Activated naive CD8-positive, alpha-beta T cell treated with anti-CD3 and anti-CD28 coated beads, Interleukin-2, amount 10 ng/mL, durations not matched to agents 7 days and 5 days (primary cell): ENCODE measurements at places on chromosomes 5 and 9. TPM values are rescaled to one million over a fixed set of nuclear protein-coding genes. Genes with fewer than 3 reads are reported as not detected.

GRCh38 chr5:19987612-19988361 lies at the start of gene CDH18:
TSS of gene CDH18 (minus strand) at chr5:19988200. CDS start at chr5:19838986, 149,214 bp downstream.
- no peaks in the 10 kb centered on the region for H3K4me1 ChIP-seq
- H3K27ac ChIP-seq = no peak within 1 kb of the TSS
- no peaks in the 10 kb centered on the region for H3K27me3 ChIP-seq
- no peak within 1 kb of the TSS for H3K4me3 ChIP-seq
- no peak for DNase-seq
- H3K36me3 ChIP-seq = no peaks in the 10 kb centered on the region

DNA sequence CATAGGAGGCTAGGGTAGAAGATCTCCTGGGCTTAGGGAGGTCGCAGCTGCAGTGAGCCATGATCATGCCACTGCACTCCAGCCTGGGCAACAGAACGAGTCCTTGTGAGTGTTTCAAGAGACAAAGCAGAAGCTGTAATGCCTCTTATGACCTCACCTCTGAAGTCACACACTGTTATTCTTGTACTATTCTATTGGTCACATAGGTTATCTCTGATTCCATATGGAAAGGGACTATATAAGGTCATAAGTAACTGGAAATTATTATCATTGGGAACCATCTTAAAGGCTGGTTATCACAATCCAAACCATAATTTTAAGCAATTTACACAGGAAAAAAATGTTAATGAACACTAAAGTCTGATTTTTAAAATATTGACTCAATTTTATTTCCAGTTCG lies 17.9 kb upstream of the AFF4 start:
- H3K4me1 ChIP-seq = no peaks in the 10 kb centered on the region
- no peak for DNase-seq
- H3K27ac ChIP-seq = no peak overlapping the region
- H3K36me3 ChIP-seq = peaks cover 1% of the 10 kb centered on the region
- peaks cover 3% of the 10 kb centered on the region for H3K27me3 ChIP-seq

The IL3 gene
- total RNA-seq = not detected

- no peak for DNase-seq
- peaks cover 8% of the 10 kb centered on the region for H3K4me1 ChIP-seq
- no peak overlapping the region for H3K4me3 ChIP-seq
- peaks cover 18% of the 10 kb centered on the region for H3K27me3 ChIP-seq
Observed at GRCh38 chr5:97127727-97128126, 14.7 kb downstream of the LIX1 start.

GRCh38 chr5:147822686-147823491 lies 8.6 kb downstream of the SPINK1 start:
- no peaks in the 10 kb centered on the region for H3K36me3 ChIP-seq
- peaks cover 11% of the 10 kb centered on the region for H3K27me3 ChIP-seq
- no peak overlapping the region for H3K27ac ChIP-seq
- no peak for DNase-seq
- no peak overlapping the region for H3K4me3 ChIP-seq

The TTC23L gene
- total RNA-seq = not detected
